ENCODE measurements at places on chromosomes 7 and 10. TPM values are rescaled to one million over a fixed set of nuclear protein-coding genes. Genes with fewer than 3 reads are reported as not detected.

The SFXN2 gene
- polyA plus RNA-seq = 7.2 TPM

The ADCYAP1R1 gene
- not detected for polyA plus RNA-seq

- no peak for DNase-seq
These were observed 40.3 kb upstream of the RSBN1L start for GRCh38 chr7:77655836-77656455.

GRCh38 chr10:111015181-111015580 lies 61.6 kb upstream of the ADRA2A start:
- no peak for DNase-seq

The PLEKHS1 gene
- not detected for polyA plus RNA-seq

GRCh38 chr7:7672545-7673239 lies 32.1 kb downstream of the UMAD1 start:
- no peak for DNase-seq

The SEMA3A gene
- polyA plus RNA-seq = 61.9 TPM

DNA sequence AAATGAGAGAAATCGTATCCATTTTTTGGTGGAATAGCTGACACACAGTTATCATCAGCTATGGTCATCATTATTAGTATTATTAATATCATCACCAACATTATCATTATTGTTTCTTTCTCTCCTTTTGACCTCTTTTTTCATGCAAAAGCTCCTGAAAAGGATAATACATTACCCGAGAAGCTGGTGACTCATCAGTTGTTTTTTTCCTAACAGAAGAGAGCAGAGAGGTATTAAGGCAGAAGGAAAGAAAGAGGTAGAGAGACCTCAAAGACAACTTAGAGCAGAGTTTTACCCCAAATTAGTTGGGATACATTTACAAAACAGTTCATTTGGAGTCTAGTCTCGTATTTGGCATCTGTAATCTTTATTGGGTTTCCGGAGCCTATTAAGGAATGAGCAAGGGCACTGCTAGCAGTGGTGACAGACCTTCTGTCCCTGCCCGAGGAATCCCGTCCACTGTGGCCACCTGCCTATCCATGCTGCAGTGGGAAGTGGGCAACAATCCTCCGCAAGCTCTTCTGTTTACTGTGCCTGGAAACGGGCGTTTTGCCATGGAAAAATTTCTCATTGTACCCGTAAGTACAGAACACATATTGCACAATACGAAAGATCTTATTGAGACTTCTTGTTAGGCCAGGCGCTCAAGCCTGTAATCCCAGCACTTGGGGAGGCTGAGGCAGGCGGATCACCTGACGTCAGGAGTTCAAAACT lies 170.0 kb upstream of the MKLN1 start:
- no peak for DNase-seq

The CPN1 gene
- polyA plus RNA-seq = not detected

The GALNT17 gene
- not detected for polyA plus RNA-seq

GRCh38 chr10:71537125-71537524 lies 140.4 kb downstream of the CDH23 start:
- no peak for DNase-seq

The PMPCB gene
- 91.9 TPM for polyA plus RNA-seq

The CUZD1 gene
- 0.96 TPM for polyA plus RNA-seq

The ATOH7 gene
- polyA plus RNA-seq = not detected

The C10orf95 gene
- not detected for polyA plus RNA-seq

The LIPJ gene
- polyA plus RNA-seq = not detected

- DNase-seq = no peak
These were observed 59.5 kb upstream of the ELN start for GRCh38 chr7:73968487-73968886.

DNA sequence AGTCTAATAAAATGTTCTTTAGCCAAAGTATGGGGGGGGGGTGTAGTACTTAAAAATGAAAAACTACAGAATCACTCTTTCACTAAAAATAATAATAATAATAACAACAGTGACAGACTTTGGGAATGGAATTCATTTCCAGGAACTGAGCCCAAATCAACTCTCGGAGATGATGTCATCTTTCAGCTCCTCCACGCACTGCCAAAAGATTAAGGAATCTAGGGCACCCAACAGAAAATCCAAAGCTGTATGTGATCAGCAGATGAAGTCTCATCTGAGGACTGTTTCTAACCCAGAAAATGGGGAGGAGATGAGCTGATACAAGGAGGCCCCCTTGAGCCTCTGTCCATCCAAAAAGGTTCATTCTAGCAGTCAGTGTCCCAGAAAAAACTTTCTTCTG lies 54.5 kb downstream of the GRB10 start:
- DNase-seq = no peak

The SPDYE11 gene
- 0.06 TPM for polyA plus RNA-seq

The ZNF479 gene
- not detected for polyA plus RNA-seq
